ENCODE measurements at places on chromosomes 1 and 21. TPM values are rescaled to one million over a fixed set of nuclear protein-coding genes. Genes with fewer than 3 reads are reported as not detected.

CELSR2 gene
- total RNA-seq = 10.0 TPM

- no peaks in the 10 kb centered on the region for H3K27me3 ChIP-seq
- no peak overlapping the region for H3K4me3 ChIP-seq
- no peaks in the 10 kb centered on the region for H3K36me3 ChIP-seq
- H3K4me1 ChIP-seq = peaks cover 10% of the 10 kb centered on the region
- DNase-seq = peak; percentile 79
Measured at GRCh38 chr1:192639607-192640368, 3.8 kb downstream of the RGS13 start.

GRCh38 chr1:54239631-54240031 lies 39.7 kb downstream of the MRPL37 start:
- H3K4me1 ChIP-seq = peaks cover 9% of the 10 kb centered on the region
- H3K36me3 ChIP-seq = peaks cover 7% of the 10 kb centered on the region
- peak; percentile 73 for DNase-seq
- peak overlapping the region; percentile 31 for H3K27ac ChIP-seq

HCN3 gene
- total RNA-seq = 3.4 TPM

GRCh38 chr1:168894397-168894903 lies 165.4 kb upstream of the DPT start:
- no peak overlapping the region for H3K4me3 ChIP-seq
- no peak for DNase-seq
- no peak overlapping the region for H3K27ac ChIP-seq
- H3K27me3 ChIP-seq = no peaks in the 10 kb centered on the region
- no peaks in the 10 kb centered on the region for H3K36me3 ChIP-seq
- H3K4me1 ChIP-seq = no peaks in the 10 kb centered on the region

- DNase-seq = no peak
- H3K27me3 ChIP-seq = no peaks in the 10 kb centered on the region
- peaks cover 24% of the 10 kb centered on the region for H3K4me1 ChIP-seq
- no peak overlapping the region for H3K4me3 ChIP-seq
- H3K36me3 ChIP-seq = no peaks in the 10 kb centered on the region
Measured at GRCh38 chr21:45819478-45820170, 161.9 kb upstream of the COL6A1 start.

GRCh38 chr1:211343607-211344006 lies 17.0 kb downstream of the TRAF5 start:
- no peak overlapping the region for H3K27ac ChIP-seq
- H3K36me3 ChIP-seq = no peaks in the 10 kb centered on the region
- peaks cover 6% of the 10 kb centered on the region for H3K4me1 ChIP-seq
- no peak overlapping the region for H3K4me3 ChIP-seq

DNA sequence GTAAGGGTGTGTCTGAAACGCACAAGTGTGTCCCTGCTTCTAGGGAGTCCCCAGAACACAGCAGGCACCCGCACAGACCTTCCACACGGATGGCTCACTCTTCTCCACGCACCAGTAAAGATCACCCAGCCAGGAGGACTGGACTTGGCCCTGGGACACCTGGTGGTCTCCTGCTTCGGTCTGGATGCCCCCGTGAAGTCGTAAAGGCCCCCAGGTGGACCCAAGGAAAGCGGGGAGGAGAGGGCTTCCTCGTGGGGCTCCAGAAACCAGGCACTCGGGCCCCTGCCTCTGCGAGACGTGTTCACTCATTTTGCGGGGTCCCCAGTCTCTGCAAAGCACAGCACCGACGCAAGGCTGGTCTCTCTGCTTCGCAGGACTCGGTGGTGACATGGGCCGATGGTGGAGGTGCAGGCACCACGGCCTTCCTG lies 20.2 kb upstream of the COL6A2 start:
- no peaks in the 10 kb centered on the region for H3K36me3 ChIP-seq
- peaks cover 34% of the 10 kb centered on the region for H3K4me1 ChIP-seq
- DNase-seq = no peak
- H3K27me3 ChIP-seq = no peaks in the 10 kb centered on the region

DNA sequence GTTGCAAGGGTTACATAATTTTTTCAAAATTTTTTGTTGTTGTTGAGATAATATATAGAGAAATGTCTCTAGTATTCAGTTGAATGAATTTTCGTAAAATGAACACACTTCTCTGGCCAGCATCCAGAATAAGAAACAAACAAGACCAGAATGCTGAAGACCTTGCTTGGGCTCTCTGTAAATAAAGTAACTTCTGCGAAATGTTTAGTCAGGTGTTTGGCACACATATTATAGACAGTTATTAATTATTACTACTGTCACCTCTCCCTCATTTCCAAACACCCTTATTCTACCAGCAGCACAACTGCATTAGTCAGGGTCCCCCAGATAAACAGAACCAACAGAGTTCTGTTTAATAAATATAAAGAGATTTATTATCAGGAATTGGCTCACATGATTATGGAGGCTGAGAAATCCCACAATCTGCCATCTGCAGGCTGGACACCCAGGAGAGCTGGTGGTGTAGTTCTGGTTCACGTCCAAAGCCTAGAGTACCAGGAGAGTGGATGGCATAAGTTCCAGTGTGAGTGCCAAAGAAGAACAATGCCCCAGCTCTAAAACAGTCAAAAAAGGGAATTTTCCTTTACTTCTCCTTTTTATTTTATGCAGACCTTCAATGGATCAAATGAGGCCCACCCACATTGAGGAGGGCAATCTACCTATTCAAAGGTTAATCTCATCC lies 44.1 kb upstream of the KCND3 start:
- H3K4me1 ChIP-seq = no peaks in the 10 kb centered on the region
- no peaks in the 10 kb centered on the region for H3K36me3 ChIP-seq
- no peaks in the 10 kb centered on the region for H3K27me3 ChIP-seq
- H3K4me3 ChIP-seq = no peak overlapping the region

EPHA2 gene
- 140 TPM for total RNA-seq

DNA sequence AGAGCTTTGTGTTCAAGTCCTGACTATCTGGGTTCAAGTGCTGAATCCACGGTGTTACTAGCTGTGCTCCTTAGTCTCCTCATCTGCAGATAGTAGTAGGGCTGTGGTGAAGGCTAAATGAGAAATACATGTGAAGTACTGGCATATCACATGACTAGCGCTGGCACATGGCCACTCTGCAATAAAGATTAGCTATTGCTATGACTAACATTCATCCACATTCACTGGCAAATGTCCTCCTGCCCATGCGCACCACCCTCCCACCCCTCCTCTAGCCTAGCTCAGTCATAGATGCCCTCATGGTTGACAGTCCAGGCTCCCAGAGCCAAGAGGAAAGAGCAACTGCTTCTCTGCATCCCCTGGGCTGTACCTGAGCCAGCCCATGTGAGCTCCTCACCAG lies 8.5 kb upstream of the COL8A2 start:
- no peaks in the 10 kb centered on the region for H3K27me3 ChIP-seq
- peak; percentile 95 for DNase-seq
- H3K27ac ChIP-seq = peak overlapping the region; percentile 44
- H3K36me3 ChIP-seq = peaks cover 16% of the 10 kb centered on the region

GRCh38 chr21:44628707-44629391 lies 2.0 kb downstream of the KRTAP10-9 start:
- no peak overlapping the region for H3K27ac ChIP-seq
- H3K36me3 ChIP-seq = no peaks in the 10 kb centered on the region
- H3K27me3 ChIP-seq = no peaks in the 10 kb centered on the region
- H3K4me3 ChIP-seq = no peak overlapping the region

RIPPLY3 gene
- not detected for total RNA-seq

GRCh38 chr1:235127732-235128455 lies 743 bp downstream of the TOMM20 start:
- peak overlapping the region; percentile 93 for H3K27ac ChIP-seq
- no peak for DNase-seq
- H3K36me3 ChIP-seq = peaks cover 12% of the 10 kb centered on the region
- H3K27me3 ChIP-seq = no peaks in the 10 kb centered on the region
- H3K4me3 ChIP-seq = peak overlapping the region; percentile 94

Measured in astrocyte (in vitro differentiated cells and primary cell).